Smooth muscle cell of the umbilical artery (primary cell): ENCODE measurements at places on chromosomes 2 and 18. TPM values are rescaled to one million over a fixed set of nuclear protein-coding genes. Genes with fewer than 3 reads are reported as not detected.

The GKN1 gene
- total RNA-seq = 0.14 TPM in 1 of 2 replicates, not detected in the other

The ELOA2 gene
- total RNA-seq = under 0.01 TPM in 1 of 2 replicates, not detected in the other

The NOL4 gene
- 0.23 and 0.30 TPM in 2 replicates for total RNA-seq

The SERPINB13 gene
- not detected in 2 replicates for total RNA-seq

The THOC1 gene
- 30.9 and 40.6 TPM in 2 replicates for total RNA-seq
